ENCODE measurements at places on chromosomes 5 and 9.

DNA sequence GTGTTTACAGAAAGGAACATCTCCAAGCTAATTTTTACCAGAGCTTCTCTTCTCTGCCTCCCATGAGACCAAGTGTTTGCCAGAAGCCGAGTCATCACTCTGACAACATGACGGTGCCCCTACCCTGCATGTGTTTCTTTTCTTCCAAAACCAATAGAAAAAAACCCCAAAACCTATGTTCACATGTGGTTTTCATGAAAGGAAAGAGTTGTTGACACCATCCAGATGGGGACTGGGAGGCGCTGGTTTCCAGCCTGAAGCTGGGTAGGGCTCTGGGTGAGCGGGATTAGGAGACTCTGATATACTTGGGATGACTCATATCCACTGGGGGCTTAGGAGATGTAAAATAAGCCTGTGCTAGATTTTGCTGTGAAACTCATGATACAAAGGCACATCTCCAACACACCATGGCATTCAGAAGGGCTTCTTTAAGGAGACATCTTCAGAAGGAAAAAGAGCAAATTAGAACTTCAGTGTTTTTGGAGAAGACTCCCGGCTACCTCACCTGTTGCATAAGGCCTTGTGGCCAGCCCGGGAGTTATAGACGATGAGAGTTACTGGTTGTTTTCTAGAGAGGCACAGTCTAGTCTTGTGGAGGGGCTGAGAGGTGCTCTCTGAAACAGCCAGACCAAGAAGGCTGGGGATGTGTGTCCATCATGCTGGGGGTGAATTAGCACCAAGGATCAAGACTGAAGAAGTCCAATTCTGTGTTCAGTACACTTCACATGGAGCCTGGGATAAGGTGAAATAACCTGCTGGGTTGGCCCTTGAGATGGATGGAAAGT, 108.9 kb upstream of the LHFPL2 start:
- DNase-seq = no peak

GRCh38 chr9:34515959-34516358, 6.8 kb downstream of the ENHO start:
- no peak for DNase-seq

DNA sequence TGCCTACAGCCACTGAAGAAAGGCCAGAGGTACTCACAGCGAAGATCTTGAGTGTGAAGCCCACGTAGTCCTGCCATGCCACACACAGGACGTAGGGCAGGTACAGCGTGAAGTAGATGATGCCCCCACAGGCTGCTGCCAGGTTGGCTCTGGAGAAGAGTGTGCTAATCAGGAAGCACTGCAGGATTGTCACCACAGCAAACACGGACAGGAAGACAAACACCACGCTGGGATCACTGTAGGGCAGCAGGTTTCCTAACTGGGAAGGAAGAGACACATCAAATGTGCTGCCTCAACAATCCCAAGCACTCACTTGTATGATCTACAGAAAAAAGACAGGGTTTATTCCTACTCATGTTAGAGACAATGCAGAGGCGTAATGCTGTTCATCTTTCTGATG, 63.0 kb downstream of the NIPSNAP3B start:
- DNase-seq = no peak

GRCh38 chr5:74290634-74291241, 349.8 kb downstream of the ENC1 start:
- no peak for DNase-seq

DNA sequence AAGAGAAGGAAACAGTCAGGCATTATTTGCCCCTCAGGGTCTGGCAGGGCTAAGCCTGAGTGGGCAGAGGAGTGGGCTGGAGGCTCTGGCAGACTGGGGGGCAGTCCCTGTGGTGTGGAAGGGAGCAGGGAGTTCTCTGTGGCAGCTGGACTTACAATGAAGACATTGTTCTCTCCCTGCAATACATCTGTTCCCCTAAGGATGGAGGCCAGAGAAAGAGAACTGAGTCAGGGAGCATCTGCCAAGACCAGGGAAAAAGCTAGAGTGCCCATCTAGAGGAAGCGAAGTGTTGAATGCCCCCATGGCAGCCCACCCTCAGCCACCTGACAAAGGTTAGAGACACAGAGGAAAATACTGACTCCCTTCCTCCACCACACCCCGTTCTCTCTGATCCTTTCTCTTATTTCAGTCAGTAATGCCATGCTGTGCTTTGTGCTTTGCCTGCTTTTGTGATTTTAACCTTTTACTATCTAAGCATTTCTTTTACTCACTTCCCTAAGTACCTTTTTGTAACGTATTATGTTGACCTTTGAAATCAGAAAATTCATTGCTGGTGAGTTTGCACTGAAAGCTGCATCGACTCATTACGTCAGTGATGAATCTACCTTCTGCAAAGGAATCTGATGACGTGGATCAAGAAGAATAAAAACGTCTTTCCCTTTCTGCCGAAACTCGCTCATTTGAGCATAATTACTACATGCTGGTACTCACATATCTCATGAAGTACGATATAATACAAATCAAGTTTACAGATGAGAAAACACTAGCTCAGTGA, 76.0 kb downstream of the ACTL7B start:
- DNase-seq = no peak

DNA sequence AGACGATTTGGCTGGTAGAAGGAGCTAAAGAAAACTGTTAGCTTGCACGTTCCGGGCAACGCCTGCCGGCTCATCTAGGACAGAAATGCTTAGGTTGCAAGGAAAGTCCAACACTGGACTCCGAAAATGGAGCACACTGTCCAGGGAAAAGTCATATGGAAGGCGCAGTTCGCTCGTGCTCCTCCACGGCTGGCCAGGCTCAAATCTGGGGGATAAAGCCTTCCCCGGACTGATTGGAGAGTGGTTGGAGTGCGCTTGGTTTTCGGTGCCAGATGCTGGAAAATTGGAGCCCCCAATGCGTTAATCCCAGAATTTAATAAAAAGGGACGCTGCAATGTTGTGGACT, 955 bp downstream of the CDH6 start:
- DNase-seq = no peak

- DNase-seq = no peak
These were observed 146.4 kb downstream of the ENTREP1 start for GRCh38 chr9:69471433-69471832.

DNA sequence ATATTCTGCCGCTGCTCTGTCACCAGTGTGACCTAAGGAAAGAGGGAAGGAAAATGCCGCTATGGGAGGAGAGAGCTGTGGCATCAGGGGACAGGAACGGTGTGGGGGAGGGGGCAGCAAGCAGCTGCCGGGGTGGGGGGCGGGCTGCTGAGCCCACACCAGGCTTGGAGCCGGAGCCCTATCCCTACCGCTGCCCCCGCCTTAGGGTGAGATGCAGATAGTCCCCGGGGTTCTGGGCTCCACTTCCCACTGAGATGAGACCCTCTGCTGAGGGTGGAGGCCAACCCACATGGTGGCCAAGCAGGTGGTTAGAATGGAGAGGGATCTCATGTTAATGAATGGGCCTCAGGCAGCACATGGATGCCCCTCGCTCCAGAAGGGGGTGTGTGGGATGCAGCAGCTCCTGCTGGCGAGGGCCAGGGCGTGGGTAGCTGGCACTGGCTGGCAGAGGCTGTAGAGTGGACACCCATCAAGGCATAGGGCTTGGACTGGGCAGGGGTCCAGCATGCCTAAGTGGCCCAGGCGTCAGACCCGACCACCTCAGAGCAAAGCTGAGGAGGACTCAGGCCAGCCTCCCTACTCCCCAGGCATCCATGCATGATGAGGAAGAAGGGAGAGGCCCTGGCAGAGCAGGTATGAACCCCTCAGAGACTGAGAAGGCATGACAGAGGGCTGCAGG, 131.5 kb downstream of the ZNF354C start:
- DNase-seq = no peak

GRCh38 chr5:173538018-173538417, 78.4 kb downstream of the BOD1 start:
- no peak for DNase-seq

DNA sequence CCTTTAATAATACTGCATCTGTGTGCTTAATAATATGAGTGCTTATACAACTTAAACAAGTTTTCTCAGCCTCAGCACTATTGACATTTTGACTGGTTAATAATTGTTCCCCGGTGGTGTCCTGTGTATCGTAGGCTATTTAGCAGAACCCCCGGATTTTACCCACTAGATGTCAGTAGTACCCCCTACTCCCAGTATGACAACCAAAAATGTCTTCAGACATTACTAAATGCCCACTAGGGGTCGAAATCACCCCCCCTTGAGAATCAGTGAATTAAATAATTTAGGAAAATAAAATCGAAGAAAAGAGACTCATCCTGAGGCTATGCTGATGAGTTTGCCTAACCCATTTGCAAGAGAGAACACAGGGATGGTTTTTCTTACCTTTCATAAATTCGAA, 166.3 kb downstream of the ATP10B start:
- DNase-seq = no peak

- DNase-seq = no peak
These were observed 620.7 kb upstream of the ARRDC3 start for GRCh38 chr5:92003806-92004205.

DNA sequence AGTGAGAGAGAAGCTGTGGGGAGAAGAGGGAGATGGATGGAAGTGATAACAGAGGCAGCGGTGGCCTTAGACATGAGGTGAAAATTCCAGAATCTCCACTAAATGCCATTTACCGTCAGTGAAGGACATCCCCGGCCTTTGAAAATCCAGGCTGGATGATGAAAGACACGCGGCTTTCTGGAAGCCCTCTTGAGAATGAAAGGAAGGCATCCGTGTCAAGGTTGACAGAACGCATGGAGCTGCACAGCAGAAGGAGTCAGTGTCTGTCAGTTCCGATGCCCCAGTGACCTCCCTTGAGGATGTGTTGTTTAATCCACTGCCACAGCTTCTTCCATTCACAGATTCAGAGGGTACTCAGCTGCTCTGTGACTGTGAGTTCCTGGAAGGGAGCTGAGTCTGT, 114.9 kb downstream of the ICE1 start:
- DNase-seq = no peak

Data from stimulated activated CD8-positive, alpha-beta memory T cell treated with anti-CD3 and anti-CD28 coated beads, Interleukin-4, amount 100 ng/mL, for 1 hour (primary cell).